ENCODE measurements at places on chromosomes 6 and 20. TPM values are rescaled to one million over a fixed set of nuclear protein-coding genes. Genes with fewer than 3 reads are reported as not detected.

DNA sequence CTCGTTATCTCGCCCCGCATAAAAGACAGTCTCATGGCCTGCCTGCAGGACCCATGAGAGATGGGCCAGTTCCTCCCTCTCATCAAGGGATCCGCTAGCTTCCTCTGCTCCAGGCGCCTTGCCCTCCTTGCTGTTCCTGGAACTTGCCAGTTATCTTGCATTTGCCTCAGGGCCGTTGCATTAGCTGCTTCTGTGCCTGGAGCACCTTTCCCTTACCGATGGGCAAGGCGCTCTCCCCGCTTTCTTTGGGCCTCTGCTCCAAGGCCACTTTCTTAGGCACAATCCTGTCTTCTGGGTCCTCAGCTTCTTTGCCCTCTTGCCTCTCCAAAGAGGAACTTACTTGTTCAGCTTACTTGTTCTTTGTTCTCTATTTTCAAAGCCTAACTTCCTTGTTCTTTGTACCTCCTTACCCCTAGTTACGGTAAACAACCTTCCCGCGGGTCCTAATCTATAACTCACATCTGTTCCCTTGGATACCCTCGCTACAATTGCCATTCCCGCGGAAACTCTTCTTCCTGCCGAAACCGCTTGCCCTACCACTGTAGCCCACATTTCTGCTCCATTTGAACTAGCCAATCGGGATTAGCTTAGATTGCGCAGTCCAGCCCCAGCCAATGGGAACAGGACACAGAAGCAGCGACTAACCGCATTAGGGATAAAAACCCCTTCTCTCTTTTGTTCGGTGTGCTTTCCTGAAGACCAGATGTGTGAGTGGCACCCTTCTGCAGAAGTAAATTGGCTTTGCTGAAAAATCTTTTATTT is 887 bp upstream of the NSFL1C start:
- H3K27ac ChIP-seq: peak overlapping the region; percentile 60
- H3K4me3 ChIP-seq: peak overlapping the region; percentile 66
- H3K36me3 ChIP-seq: peaks cover 16% of the 10 kb centered on the region
- peaks cover 8% of the 10 kb centered on the region for H3K27me3 ChIP-seq
- peaks cover 34% of the 10 kb centered on the region for H3K4me1 ChIP-seq
- no peak for DNase-seq

- H3K4me3 ChIP-seq: no peak overlapping the region
- H3K27ac ChIP-seq: no peak overlapping the region
- no peaks in the 10 kb centered on the region for H3K27me3 ChIP-seq
- DNase-seq: no peak
These were observed 107.1 kb downstream of the COL12A1 start for GRCh38 chr6:75098709-75099108.

TOX2 gene
- 5.6 TPM for polyA plus RNA-seq

DPPA5 gene
- polyA plus RNA-seq: not detected

- no peaks in the 10 kb centered on the region for H3K36me3 ChIP-seq
- H3K27ac ChIP-seq: no peak overlapping the region
- DNase-seq: no peak
These were observed 49.5 kb upstream of the FBXO30 start for GRCh38 chr6:145863988-145864616.

CFAP61 gene
- polyA plus RNA-seq: not detected

MUC22 gene
- not detected for polyA plus RNA-seq

CLPSL2 gene
- not detected for polyA plus RNA-seq

ACTL10 gene
- polyA plus RNA-seq: 7.1 TPM

DNA sequence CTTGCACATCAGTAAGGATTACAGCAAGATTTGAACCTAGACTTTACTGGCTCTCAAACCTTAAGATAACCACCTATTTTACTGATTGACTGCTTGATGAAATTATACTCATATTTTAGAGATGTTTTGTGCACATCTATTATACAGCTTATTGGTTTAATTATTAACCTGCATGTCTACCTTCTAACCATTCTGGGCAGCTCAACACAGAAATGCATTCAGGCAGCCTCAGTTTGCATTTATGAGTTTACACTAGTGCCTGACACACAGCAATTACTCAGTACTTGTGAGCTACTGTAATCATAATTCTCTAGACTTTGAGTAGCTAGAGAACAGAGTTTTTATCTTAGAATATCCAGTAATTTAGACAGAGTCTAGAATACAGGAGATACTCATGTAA is 273.9 kb upstream of the THEMIS start:
- H3K36me3 ChIP-seq: no peaks in the 10 kb centered on the region
- H3K4me1 ChIP-seq: no peaks in the 10 kb centered on the region
- no peak overlapping the region for H3K27ac ChIP-seq
- no peak for DNase-seq

SLPI gene
- polyA plus RNA-seq: not detected

PLN gene
- 0.13 TPM for polyA plus RNA-seq

BHLHE23 gene
- polyA plus RNA-seq: not detected

DNA sequence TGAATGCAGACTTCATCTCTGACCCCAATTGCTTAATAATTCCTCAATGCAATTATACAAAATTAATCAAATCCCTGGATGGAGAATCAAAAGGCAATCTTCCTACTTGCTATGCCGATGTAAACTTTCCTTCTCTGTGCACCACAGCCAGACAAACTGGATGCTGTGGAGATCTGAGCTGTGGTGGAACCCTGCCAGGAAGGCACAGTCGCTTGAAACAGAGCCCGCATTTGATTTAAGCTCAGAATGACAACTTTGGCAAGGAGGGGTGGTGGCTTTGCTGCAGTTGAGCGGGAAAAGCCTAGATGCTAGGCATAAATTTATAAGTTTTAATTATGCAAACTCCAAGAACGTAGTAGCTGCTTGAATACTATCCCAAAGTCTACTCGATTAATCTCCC is 190.8 kb downstream of the MTFR2 start:
- H3K4me1 ChIP-seq: no peaks in the 10 kb centered on the region
- H3K4me3 ChIP-seq: no peak overlapping the region
- H3K27ac ChIP-seq: no peak overlapping the region

DNA sequence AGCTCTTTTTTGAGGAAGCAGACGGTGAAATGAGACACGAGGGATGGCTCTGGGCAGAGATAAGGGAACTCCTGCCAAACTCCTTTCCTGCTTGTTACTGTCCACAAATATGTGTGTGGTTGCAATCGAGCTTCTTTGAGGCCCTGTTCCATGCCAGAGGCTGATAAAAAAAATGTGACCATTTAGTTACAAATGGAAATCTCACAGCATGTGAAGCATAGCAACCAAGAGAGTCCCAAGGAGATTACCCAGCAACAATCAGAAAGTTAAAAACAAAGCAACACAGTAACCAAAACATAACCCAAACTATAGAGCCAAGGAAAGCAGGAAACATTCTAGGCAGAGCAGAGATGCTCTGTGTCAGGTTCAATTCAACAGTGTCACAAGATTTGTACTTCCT is 35.4 kb upstream of the HMGN3 start:
- peaks cover 5% of the 10 kb centered on the region for H3K27me3 ChIP-seq
- no peaks in the 10 kb centered on the region for H3K36me3 ChIP-seq
- H3K4me1 ChIP-seq: no peaks in the 10 kb centered on the region
- H3K27ac ChIP-seq: no peak overlapping the region
- H3K4me3 ChIP-seq: no peak overlapping the region

Data from CD4-positive, CD25-positive, alpha-beta regulatory T cell (primary cell).